GM23248 (cell line): ENCODE measurements at places on chromosomes 1 and 21. TPM values are rescaled to one million over a fixed set of nuclear protein-coding genes. Genes with fewer than 3 reads are reported as not detected.
A peak's percentile ranks its signal among the peaks of the same experiment; 100 is the strongest.

GRCh38 chr1:12148958-12149790, 17.6 kb upstream of the TNFRSF1B start:
- no peak for DNase-seq

- peak; percentile 46 for DNase-seq
These were observed 28.3 kb upstream of the PKN2 start for GRCh38 chr1:88655685-88656299.

DNA sequence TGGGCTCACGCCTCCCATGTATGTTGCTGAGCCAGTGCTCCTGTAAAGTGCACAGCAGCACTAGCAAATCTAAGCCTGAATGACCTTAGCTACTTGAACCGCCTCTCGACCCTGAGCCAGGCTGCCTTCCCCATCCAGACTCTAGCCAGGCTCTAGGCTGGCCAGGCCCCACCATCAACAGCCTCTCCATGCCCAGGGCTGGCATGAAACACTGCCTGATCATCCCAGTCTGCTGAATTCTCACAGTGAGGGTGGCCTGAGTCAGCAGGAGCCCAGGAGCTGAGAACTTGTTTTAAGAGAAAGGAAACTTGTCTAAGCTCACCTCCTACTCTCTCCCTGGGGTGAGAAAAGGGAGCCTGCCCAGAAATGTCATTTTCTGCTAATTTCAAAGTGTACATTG, 733.3 kb downstream of the PTPRU start:
- no peak for DNase-seq

DNA sequence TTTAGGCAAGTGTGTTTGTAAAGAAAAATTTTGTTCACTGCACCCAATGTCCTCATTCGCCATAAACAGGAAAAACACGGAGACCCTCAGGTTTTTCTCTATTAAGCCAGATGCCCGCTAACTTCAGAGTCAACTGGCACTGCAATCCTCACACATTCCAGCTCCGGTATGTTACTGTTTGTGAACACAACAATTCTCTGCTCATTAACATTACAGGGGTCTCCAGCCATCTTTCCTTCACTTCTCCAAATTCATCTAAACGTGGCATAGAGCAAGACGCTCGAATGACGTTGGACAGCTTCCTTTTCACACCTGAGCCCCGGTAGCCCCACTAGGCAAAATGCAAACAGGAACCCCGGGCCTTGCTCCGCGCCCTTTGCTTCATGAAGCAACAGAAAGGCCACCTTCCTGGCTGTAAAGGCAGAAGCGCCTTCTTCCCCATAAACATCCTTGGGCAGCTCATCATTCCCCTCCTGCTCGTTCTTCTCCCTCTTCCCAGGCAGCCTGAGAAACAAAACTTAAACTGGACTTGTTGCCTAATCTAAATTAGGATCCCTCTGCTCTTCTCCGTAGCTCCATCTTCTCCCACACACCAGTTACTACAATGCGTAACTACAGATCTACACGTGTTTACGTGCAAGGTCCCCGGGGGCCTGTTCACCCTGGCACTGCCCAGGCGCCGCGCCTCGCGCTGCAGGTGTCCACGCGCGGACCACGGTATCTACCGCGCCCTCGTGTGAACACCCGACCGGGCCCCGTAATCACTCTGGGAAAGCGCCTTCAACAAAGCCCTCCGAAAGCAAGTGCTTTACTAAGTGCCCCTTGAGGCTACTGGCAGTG, 1.2 kb downstream of the LBR start:
- peak; percentile 64 for DNase-seq

DNA sequence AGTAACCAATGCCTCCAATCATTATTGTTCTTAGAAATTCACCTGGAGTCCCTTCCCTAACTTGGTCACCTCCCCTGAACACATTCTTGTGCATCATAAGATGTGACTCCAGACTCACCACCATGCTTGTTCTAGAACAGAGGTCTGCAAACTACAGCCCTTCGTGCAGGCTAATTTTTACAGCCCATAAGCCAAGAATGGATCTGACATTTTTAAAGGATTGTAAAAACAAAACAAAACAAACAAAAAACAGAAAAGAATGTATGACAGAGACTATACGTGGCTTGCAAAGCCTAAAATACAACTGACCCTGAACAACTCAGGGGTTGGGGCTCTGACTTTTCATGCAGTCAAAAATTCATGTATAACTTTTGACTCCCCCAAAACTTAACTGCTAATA, 6.2 kb upstream of the HIVEP3 start:
- DNase-seq = no peak

- DNase-seq = no peak
These were observed 12.6 kb downstream of the GBP5 start for GRCh38 chr1:89260042-89260441.

- no peak for DNase-seq
These were observed 26.3 kb downstream of the PDE4B start for GRCh38 chr1:65818966-65819365.

GRCh38 chr1:214451596-214451995, 99.8 kb downstream of the PTPN14 start:
- DNase-seq = peak; percentile 88

GRCh38 chr1:210310562-210311153, 18.0 kb upstream of the HHAT start:
- DNase-seq = no peak

- DNase-seq = no peak
These were observed 82.0 kb downstream of the UBE4B start for GRCh38 chr1:10114746-10115145.

GRCh38 chr21:15558884-15559283, 170.9 kb upstream of the USP25 start:
- DNase-seq = no peak

DNA sequence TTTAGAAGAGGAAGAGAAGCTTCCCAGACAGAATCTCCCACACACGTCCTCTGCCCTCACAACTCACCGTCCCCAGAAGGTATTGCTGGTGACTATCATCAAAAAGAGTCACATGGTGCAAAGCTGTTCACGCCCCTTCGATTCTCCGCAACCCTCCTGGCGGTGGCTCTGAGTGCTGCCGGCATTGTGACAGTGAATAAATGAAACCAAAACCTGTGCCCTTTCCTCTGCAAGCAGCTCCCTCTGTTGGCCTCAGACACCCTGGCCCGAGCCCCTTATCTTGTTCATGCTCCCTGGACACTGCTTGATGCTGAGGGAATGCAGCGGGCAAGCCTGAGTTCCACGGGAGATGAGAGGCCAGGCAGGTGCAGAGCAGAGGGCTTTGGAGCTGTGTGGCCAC, 510.3 kb downstream of the NPHP4 start:
- DNase-seq = no peak

DNA sequence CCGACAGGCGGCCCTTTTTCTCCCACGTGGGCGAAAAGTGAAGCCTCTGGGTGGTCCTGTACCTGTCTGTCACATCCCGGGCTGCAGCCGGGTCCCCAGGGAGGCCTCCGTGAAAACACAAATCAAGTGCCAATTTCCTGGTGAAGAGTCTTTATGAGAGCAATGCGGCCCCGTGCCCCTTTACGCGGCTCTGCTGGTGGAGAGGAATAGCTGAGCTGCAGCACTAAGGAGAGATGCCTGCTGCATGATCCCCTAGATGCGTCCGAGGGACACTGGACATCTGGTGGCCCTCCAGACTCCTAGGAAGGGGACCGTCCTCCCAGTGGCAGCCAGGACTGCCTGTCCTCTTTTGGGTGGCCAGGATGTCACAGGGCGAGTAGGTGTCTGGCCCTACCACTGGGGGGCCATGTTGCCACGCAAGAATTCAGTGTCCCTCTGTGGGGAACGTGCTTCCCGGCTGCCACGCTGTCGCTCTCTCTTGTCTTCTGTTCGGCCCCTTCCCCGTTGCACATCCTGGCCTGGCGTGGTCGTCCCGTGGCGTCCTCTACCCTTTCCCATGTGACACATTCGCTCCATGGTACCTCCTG, 38.7 kb downstream of the COL18A1 start:
- no peak for DNase-seq

GRCh38 chr1:214552174-214552608, 789 bp upstream of the PTPN14 start:
- peak; percentile 88 for DNase-seq

GRCh38 chr1:244598611-244599010, 54.3 kb upstream of the DESI2 start:
- no peak for DNase-seq

DNA sequence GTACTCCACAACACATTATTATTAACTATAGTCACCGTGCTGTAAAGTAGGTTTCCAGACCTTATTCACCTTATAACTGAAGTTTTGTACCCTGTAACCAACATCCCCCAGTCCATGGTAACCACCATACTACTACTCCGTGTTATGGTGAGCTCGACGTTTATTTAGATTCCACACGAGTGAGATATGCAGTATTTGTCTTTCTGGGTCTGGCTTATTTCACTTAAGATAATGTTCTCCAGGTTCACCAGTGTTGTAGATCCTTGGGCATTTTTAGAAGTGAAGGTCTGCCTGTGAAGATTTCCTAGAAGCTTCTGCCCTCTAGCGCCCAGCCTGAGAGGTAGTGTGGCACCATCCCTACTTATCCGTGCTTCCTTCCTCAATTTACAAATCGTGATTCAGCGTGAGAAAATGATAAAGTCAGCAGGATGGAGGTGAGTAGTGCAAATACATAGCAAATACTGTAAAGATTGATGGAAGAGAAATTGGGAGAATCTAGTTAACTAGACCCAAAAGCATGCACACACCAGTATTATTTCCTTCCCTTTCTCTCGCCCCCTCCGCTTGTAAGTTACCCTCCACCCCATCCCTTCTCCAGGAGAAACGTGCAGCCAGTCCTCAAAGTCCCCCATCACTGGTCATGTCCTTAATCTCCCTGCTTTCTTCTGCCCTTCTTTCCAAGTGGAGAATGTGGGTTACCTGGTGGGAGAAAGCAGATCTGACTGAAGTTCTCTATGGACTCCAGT, 36.0 kb upstream of the DISC1 start:
- DNase-seq = peak; percentile 84

DNA sequence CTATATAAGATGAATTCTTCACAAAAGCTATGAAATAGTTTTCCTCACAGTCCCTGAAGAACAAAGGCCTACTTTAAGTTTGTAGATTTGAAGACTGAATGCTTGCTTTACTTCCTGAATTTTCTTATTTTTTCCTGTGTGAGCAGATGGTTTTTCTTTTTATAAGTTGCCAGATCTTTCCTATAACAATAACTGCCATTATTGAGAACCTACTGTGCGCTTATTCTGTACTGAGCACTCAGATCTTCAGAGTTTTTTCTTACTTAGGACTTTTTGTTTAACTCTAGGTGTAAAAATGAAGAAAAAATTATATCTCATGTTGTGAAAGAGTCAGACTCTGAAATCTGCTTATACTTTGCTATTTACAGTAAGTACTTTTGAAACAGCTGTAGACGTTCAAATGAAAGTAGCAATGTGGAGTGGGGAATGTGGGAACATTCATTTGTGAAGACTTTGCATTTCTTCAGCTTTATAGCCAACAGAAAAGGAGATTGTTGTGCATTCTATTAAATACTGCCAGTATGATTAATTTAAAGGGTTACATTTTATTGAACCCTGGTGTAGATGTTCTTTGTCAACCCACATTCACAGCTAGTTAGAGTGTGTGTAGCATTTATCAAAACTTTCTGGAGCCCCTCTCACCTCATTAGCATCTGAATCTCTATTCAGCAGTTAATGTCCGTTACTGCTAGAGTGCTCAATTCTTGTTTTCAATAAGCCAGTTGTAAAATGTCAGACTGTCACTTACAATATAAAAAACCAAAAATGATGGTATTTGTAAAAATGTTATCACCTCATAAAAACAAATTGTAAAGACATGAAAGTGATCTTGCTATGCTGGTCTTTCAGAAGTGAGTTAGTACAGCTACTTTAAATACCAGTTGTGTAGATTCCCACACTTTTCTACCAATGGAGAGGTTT, 29.0 kb downstream of the NFIA start:
- DNase-seq = no peak

DNA sequence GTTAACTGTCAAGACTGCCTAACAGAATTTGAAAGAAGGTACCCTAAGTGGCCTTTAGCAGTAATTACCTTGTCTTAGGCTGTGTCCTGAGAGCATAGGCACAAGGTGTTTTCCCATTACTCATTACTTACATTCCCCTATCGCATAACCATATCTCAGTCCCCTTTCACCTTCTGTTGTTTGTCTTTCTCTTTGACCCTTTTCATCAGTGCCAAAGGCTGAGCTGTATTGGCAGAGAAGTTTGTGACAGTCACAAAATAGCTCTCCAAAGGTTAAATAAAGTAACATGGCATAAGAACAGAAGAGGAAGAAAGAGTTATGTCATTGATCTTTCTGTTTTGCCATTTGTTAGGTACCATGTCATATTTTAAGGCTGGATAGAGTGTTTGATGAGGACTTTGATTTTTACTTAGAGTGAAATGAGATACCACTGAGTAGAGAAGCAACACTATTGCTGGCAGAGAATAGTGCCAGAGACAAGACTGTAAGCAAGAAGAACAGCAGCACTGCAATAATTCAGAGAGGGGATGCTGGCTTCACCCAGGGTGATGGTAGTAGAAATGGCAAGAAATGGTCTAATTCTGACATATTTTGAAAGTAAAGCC, 497.8 kb downstream of the TTLL7 start:
- DNase-seq = no peak

- peak; percentile 73 for DNase-seq
These were observed 1.0 kb upstream of the CDKN2C start for GRCh38 chr1:50968821-50969610.

DNA sequence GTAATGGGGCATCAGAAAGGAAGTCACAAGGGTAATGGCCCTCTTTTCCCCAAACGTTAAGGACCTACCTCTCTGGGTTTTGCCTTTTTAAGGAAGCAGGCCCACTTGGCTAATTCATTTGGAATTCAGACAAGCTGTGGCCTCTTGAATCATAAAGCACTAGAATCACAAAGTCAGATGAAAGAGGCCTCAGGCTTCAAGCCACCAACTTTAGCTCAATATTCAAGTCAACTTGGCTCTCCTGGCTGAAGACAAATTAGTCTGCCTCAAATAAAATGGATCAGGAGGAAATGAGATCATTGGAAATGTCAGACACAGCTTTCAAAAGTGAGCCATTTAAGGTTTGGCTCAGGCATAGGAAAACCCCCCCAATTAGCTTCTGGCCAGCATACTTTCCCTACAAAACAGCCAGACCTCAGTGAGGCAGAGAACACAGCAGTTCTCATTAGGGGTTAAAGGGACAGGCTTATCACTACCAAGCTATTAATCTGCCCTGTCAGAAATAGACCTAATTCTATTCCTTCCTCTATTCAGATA, 34.3 kb downstream of the SLC35D1 start:
- peak; percentile 68 for DNase-seq

The MCOLN2 gene
- 1.0 TPM in 1 of 2 replicates, not detected in the other for total RNA-seq

The LINGO4 gene
- not detected in 2 replicates for total RNA-seq

The KCNJ6 gene
- total RNA-seq = 0.13 TPM in 1 of 2 replicates, not detected in the other

The CD34 gene
- not detected in 2 replicates for total RNA-seq

The SPATA45 gene
- not detected in 2 replicates for total RNA-seq

The MATN1 gene
- 0.32 TPM in 1 of 2 replicates, not detected in the other for total RNA-seq

The TNNI3K gene
- not detected in 2 replicates for total RNA-seq

The ATP6V1G3 gene
- total RNA-seq = not detected in 2 replicates

The CASZ1 gene
- under 0.01 and 0.54 TPM in 2 replicates for total RNA-seq

The KIF14 gene
- 5.1 and 5.4 TPM in 2 replicates for total RNA-seq
